ENCODE measurements at places on chromosomes 13 and 19.

DNA sequence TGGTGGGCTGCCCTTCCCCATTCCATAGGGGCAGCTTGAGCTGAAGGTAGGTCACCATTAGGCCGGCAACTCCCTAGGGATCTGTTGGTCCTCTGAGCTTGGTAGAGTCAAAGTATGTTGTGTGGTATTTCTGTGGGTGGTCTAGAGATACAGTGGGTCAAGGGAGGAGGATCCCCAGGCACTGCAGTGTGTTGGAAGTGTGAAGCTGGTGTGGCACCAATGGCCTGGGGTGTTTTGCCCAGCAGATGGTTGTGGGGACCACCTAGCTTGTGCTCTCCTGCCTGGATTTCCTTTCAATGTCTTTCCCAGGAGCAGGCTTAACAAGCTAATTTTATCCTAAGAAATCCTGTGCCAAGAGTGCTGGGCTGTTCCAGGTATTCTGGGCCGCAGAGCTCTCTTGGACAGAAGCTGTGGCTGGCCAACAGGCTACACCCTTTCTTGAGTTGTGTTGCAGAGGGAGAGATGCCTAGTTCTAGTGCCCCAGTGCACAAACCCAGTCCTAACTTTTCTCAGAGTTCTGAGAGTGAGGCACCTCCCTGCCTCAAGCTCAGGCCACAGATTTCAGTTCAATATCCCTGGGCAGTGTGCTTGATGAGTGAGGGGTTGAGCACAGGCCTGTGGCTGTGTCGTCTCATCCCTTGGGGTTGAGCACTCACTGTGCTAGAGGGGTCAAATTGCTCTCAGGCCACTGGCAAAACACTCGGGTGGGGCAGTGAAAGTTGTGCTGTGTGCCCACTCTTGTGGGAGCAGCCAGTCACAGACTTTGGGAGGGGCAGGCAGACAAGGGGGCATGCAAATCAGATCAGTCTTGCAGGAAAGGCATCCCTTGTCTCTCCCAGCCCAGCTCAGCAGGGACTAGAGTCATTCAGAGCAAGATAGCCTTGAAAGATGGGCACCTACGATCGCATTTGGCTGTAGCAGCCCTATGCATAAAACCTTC lies 1806.1 kb upstream of the MIR17HG start:
- no peak for DNase-seq

- no peak for DNase-seq
Observed at GRCh38 chr19:38737281-38737865, 6.9 kb downstream of the CAPN12 start.

DNA sequence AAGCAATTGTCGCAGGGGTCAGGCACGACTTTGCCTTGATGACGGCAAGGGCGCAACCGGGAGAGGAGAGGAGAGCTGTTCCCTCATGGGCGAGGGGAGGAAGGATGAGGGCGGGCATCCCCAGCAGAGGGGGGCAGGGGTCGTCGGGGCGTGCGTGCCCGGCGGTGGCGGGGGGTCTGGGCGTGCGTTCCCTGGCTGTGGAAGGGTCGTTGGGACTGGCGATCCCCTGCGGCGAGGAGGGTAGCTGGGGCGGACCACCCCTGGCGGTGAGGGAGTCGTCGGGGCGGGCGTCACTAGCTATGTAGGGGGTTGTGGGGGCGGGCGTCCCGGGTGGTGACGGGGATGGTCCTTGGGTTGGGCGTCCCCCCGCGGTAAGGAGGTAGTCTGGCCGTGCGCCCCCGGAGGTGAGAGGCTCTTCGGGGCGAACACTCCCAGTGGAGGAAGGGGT lies 1.7 kb downstream of the COMP start:
- DNase-seq = no peak

- DNase-seq = no peak
Observed at GRCh38 chr19:38563475-38563874, 54.3 kb downstream of the MAP4K1 start.

DNA sequence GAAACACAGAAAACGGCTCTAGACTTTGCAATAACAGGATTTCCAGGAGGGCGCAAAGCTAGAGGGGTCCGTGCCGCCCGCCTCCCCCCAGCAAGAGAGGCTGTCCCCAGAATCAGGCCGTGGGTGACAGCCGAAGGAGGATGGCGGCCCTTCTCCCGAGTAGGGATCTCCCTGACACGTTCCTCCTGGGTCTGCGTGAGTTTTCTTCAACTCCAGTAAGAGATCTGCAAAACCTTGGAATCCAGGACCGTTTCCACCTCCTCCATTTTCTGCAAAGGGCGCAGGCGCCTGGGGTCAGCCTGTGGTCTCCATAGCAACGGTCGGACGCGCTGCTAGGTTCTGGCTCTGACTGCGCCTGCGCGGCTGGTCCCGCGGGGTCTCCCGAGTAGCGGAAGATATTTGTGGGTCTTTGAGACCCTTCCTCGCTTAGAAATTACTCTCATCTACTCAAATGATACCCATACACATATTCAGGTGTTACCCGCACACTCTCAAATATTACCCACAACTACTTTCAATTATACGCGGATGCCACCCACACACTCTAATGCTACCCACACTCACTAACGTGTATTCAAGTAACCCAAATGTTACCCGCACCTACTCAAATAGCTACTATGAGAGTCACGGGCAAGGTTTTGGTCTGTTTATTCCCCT lies 2.1 kb downstream of the PNMA8C start:
- DNase-seq = peak; percentile 87

DNA sequence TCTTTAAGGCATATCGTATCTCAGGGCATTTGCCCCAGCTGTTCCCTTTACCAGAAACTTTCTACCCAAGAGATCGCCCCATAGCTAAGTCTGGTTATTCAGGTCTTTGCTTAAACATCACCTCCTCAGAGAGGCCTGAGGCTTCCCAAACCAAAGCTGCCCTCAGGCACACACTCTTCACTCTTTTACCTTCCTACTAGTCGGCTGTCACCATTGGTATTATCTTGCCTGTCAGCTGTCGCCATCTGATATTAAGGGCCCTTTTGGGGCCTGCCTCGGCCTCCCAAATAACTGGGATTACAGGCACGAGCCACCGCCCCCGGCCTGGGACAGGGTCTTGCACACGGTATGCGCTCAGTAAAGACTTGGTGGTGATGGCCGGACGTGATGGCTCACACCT lies 1.0 kb downstream of the GADD45GIP1 start:
- no peak for DNase-seq

GRCh38 chr13:28751175-28751960 lies 32.6 kb upstream of the SLC46A3 start:
- DNase-seq = no peak

- DNase-seq = no peak
Observed at GRCh38 chr19:43554317-43554895, 20.9 kb downstream of the XRCC1 start.

DNA sequence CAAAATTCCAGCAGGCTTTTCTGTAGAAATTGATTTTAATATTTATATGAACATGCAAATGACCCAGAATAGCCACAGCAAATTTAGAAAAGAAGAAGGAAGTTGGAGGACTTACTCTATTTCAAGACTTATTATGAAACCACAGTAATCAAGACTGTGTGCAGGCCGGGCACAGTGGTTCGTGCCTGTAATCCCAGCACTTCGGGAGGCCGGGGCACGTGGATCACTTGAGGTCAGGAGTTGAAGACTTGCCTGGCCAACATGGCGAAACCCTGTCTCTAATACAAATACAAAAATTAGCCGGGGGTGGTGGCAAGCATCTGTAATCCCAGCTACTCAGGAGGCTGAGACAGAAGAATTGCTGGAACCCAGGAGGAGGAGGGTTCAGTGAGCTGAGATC lies 6.0 kb upstream of the FFAR2 start:
- DNase-seq = no peak

- DNase-seq = no peak
Observed at GRCh38 chr13:43264458-43264857, 241.1 kb downstream of the DNAJC15 start.

GRCh38 chr13:49082653-49083536 lies 107.2 kb downstream of the FNDC3A start:
- DNase-seq = no peak

DNA sequence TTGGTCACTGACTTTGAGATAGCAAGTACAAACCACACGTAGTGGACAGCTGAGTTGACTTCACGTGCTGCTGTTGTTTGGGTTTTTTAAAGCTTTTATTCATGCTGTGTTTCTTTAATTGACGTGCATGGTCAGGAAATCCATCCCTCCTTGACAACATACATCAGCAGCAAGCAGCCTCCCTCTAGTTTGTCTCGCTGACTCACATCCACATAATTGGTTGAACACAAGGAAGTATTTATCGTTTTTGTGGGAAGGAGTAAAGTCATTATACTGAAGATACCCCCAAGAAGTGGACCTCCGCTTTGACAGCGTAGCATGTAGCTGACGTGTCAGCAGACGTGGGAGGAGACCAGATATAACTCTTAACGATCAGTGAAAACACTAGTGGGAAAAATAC lies 355.8 kb downstream of the MYO16 start:
- no peak for DNase-seq

DNA sequence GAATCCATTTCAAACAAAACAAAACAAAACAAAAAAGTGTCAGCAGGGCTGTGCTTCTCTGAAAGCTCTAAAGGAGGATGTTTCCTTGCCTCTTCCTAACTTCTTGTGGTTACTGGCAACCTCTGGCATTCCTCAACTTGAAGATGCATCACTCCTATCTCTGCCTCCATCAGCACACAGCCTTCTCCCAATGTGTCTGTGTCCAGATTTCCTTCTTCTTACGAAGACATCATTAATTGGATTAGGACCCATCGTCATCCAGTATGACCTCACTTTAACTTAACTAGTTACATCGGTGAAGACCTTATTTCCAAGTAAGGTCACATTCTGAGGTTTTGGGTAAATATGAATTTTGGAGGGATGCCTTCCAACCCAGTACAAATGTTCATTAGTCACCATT lies 33.8 kb upstream of the GTF2F2 start:
- no peak for DNase-seq

Measured in right kidney (tissue), 9 donors.